Activated CD4-positive, alpha-beta T cell treated with anti-CD3 and anti-CD28 coated beads for 36 hours (primary cell): ENCODE measurements at places on chromosomes 1 and 21. TPM values are rescaled to one million over a fixed set of nuclear protein-coding genes. Genes with fewer than 3 reads are reported as not detected.

DNA sequence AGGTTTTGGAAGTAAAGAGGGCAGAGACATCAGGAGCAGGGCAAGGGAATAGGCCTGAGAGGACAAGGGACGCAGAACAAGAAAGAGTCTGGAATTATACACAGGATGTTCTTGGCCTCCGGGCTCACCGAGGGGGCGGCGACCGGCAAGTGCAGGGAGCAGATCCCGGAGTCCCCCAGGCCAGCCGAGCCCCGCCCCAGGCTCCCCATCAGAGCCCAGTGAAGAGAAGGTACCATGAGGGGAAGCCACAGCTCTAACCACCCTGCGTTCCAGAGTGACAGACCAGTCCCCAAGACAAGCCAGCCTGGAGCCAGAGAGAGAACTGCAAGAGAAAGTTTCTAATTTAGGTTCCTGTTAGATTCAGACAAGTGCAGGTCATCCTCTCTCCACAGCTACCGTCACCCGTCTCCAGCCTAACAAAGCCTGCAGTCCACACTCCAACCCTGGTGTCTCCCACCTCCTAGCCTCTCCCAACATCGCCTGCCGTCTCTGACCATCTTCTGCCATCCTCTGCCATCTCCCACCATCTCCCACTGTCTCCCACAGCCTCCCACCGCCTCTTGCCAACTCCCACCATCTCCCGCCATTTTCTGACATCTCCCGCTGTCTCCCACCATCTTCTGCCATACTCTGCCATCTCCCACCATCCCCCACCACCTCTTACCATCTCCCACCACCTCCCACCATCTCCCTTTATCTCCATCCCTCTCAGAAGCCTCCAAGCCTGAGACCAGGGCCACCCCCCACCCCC is 42.5 kb downstream of the CAPN2 start:
- peaks cover 23% of the 10 kb centered on the region for H3K36me3 ChIP-seq
- no peaks in the 10 kb centered on the region for H3K27me3 ChIP-seq
- no peak overlapping the region for H3K27ac ChIP-seq
- H3K4me1 ChIP-seq = no peaks in the 10 kb centered on the region

- H3K27me3 ChIP-seq = peaks cover 49% of the 10 kb centered on the region
- no peak for DNase-seq
- H3K27ac ChIP-seq = no peak overlapping the region
These were observed 2.4 kb downstream of the GRIK3 start for GRCh38 chr1:37031871-37032270.

GRCh38 chr1:158101927-158102326 is 78.8 kb upstream of the CD1D start:
- peaks cover 7% of the 10 kb centered on the region for H3K27me3 ChIP-seq
- DNase-seq = no peak
- peaks cover 8% of the 10 kb centered on the region for H3K4me1 ChIP-seq
- H3K36me3 ChIP-seq = no peaks in the 10 kb centered on the region

DNA sequence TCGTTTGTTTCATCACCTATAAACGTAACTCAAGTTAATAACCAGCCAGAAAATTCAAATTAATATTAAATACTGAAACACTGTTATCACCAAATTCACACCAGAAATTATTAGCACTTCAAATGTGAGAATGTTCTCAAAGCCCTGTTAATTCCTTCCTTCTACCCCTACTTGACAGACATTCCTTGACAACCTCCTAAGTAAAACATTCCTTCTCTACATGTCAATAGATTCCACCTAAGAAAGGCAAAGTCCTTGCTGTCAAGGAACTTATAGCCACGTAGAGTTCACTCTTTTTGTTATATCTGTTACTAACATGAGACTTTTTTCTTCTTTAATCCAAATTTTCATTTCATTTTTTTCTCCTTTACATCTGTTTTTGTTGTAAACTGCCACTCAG is 441.5 kb downstream of the SMYD3 start:
- no peak for DNase-seq
- no peaks in the 10 kb centered on the region for H3K36me3 ChIP-seq
- peaks cover 8% of the 10 kb centered on the region for H3K4me1 ChIP-seq
- H3K27me3 ChIP-seq = no peaks in the 10 kb centered on the region
- no peak overlapping the region for H3K27ac ChIP-seq
- no peak overlapping the region for H3K4me3 ChIP-seq

Gene ASAP3
- 0.37 TPM for total RNA-seq

Gene ARV1
- 16.9 TPM for total RNA-seq
